Thyroid gland (tissue), 4 donors: ENCODE measurements at places on chromosomes 1 and 21. TPM values are rescaled to one million over a fixed set of nuclear protein-coding genes. Genes with fewer than 3 reads are reported as not detected.

- H3K4me3 ChIP-seq, result no peak overlapping the region
- H3K4me1 ChIP-seq, result no peaks in the 10 kb centered on the region
- H3K36me3 ChIP-seq, result no peaks in the 10 kb centered on the region
- no peak for DNase-seq
- no peaks in the 10 kb centered on the region for H3K27me3 ChIP-seq
These were observed 767.3 kb upstream of the ADAMTS5 start for GRCh38 chr21:27734146-27734545.

KCNE2 gene
- not detected for total RNA-seq

IGSF5 gene
- 0.49 TPM for total RNA-seq

DNA sequence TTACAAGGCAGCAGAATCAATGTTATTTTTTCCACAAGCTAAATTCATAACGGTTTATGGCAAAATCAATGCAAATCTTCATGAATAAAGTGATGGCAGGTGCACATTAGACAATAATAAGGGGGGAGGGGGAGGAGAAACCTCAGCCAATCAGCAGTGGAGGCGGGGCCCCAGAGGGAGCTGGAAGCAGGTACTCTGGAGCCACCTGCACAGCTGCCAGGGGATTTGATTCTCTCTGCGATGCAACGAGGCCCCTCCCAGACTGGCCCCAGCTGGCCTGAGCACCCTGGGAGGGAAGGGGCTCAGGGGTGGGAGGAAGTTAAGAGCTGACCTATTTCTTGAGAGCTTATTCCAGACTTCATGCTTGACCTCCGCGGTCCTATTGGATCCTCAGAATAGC lies 127.8 kb upstream of the IGSF21 start:
- H3K36me3 ChIP-seq, result no peaks in the 10 kb centered on the region
- no peak overlapping the region for H3K27ac ChIP-seq
- H3K4me1 ChIP-seq, result no peaks in the 10 kb centered on the region

GRCh38 chr1:157186281-157186992 lies 48.2 kb upstream of the ETV3 start:
- H3K27me3 ChIP-seq, result no peaks in the 10 kb centered on the region
- H3K4me3 ChIP-seq, result no peak overlapping the region
- DNase-seq, result no peak
- no peak overlapping the region for H3K27ac ChIP-seq

DNA sequence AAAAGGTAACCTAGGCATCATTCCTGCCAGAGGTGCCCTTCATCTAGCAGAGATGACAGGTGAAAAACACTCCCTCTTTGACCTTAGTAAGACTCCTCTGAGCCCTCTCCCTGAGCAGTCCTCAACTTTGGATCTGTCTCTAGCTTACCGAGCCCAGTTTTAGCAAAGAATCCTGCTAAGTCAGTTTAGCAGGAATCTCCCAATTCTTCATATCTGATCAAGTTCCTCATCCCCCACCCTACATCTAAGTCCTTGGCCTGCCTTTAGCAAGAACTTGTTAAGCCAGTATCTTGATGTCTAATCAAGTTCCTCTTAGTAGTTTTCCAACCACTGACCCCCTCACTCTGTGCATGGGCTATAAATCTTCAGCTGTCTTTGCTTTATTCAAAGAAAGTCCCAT lies 235.6 kb downstream of the OMA1 start:
- DNase-seq, result no peak
- no peaks in the 10 kb centered on the region for H3K27me3 ChIP-seq
- no peak overlapping the region for H3K27ac ChIP-seq

DNA sequence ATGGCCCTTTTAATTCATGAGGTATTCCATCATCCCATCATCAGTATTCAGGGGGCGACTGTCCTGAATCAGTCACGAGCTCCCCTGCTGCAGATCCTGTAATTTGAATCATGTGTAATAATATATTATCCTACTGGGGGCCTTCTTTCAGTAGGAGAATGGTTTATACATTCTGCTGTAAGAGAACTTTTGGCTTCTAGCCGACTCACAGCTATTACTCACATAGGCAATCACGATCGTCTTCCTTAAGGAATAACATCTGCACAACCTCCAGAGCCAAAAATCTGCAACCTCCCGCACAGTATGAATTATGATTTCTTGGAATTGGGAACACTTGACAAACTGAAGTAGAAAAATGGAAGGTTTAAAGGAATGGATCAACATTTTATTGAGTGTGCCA lies 343.0 kb downstream of the USP25 start:
- DNase-seq, result no peak
- H3K4me1 ChIP-seq, result no peaks in the 10 kb centered on the region
- no peaks in the 10 kb centered on the region for H3K27me3 ChIP-seq
- no peak overlapping the region for H3K4me3 ChIP-seq

MMP23B gene
- total RNA-seq, result 4.9 TPM
